NCI-H460 (cell line): ENCODE measurements at places on chromosomes 6 and 20. TPM values are rescaled to one million over a fixed set of nuclear protein-coding genes. Genes with fewer than 3 reads are reported as not detected.

GRCh38 chr20:57953638-57954037, 243.8 kb upstream of the PMEPA1 start:
- no peak for DNase-seq

TCF15 gene
- 0.32 TPM in 1 of 2 replicates, not detected in the other for total RNA-seq

GPSM3 gene
- total RNA-seq, result 0.92 and 1.4 TPM in 2 replicates

GRCh38 chr20:275791-276190, 14.8 kb downstream of the C20orf96 start:
- no peak for DNase-seq

PLN gene
- total RNA-seq, result not detected in 2 replicates

MCUR1 gene
- total RNA-seq, result 20.4 and 20.7 TPM in 2 replicates

SLC35F1 gene
- total RNA-seq, result 0.17 TPM in 1 of 2 replicates, not detected in the other

DNA sequence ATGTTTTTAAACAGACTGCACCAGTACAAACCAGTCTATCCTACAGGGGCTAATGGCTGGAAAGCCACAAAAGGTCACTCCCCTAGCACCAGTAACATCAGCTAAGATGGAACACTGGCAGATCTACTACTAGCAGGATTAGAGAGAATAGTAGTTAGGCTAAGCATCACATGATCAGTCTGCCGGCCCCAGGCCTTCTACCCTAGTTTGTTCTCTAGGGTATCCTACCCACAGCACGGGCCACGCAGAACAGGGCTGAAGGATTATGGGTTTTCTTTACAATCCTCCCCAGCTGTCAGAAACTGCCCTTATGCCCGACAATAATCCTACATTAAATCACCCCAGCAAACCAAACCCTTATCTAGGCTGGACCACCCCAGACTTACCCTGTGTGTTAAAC, 156.0 kb downstream of the LY86 start:
- no peak for DNase-seq

- DNase-seq, result no peak
These were observed 13.4 kb downstream of the PBOV1 start for GRCh38 chr6:138204792-138205384.

DNA sequence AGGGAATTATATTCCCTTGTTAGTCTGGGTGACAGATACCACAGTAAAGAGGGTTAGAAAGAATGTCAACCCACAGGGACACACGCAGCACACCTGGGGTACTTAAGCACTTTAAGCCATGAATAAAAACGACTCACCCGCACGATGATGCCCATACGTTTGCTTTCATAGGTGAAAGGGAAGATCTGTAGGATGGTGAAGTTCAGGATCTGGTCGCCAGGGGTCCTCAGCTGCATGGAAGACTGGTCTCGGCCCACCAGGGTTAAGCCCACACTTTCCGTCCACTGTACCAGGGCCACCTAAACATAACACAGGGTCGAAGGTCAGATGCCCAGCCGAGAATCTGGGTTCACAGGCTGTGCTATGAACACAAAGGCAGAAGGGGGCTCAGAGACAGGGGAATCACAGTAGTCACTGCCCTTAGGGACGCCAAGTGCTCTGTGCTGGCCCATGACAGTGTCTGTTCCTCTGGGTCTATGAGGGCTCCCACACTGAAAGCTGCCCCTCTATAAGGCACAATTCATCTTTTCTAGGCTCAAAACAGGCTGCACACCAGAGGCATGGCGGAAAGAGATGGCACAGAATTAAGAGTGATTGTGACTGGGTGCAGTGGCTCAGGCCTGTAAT, 96.8 kb upstream of the NFATC2 start:
- DNase-seq, result peak; percentile 63

DNA sequence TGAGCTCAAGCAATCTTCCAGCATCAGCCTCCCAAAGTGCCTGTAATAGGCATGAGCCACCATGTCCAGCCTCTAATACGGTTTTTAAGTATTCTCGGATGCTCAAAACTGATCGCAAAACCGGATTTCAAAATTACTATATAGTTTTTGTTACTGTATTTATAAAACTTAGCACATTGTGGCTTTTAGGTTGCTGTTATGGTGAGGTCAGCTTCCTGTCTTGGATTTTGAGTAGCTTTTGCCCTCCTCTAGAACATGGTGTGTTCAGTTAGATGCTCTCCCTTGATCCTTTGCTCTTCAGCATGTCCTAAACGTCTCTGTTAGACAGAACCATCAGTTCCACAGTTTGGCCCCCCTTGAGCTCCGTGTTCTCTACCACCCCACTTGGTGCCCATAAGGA, 96.2 kb downstream of the RPP40 start:
- DNase-seq, result no peak

SEMG1 gene
- not detected in 2 replicates for total RNA-seq

STX11 gene
- total RNA-seq, result 8.1 and 9.0 TPM in 2 replicates

DNA sequence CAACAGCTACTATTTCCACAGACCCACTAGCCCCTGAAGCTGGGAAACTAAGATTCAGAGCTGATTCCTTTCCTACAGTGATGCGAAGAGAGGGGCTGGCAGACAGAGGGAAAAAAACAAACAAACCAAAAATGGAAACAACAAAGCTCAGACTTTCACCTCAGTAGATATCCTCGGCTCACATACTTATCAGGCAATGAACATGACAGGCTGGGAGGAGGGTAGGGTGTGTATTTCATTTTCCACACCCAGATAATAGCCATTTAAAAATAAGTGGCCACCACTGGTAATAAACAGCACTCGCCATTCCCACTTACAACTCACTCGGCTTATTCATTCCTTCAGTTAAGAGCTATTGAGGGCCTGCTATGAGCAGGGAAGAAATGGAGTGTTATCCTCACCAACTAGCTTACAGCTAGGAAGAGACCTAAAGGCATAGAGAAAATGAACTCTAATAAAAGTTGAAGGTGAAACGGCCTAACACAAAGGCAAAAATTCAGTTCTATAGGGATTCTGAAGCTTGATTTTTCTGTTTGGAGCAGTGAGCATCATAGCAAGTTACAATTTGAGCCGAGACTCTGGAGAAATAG, 32.0 kb upstream of the SPTLC3 start:
- DNase-seq, result no peak

DNA sequence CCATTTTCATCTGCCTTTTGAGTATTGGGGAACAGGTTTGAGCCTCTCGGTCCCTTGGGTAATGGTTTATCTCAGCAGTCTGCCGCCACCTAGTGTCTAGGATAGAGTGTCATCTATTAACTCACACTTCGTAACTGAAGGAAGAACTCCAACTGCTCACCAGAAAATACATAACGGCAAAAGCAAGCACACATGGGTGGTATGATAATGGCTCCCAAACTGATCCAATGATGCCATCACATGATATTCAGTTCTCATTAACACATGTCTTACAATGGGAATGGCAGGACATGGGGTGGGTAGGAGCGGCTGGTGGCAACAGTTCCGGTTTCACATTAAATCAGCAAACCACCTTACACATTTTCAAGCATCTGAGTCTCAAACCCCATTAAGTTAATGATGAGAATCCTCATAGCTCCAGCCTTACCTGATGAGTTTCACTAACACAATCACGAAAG, 110.7 kb upstream of the PHACTR1 start:
- DNase-seq, result peak; percentile 59

DNA sequence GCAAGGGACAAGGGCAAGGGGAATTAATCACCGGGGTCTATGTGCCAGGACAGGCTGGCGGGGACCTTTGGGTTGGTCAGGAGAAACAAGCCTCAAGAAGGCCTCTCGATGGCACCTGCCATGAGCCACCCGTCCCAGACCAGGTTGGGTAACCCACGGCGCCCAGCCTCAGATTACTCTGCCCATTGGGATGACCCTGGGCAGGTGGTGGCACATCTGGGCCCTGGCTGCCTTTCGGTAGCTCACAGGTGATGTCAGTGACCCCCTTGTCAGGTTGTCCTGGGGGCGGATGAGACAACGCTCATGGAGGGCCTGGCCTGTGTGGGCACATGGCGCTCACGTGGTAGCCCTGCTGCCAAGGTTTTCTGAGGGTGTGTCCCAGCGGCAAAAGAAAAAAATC, 152.2 kb downstream of the SYCP2 start:
- no peak for DNase-seq

- peak; percentile 9 for DNase-seq
These were observed 37.4 kb upstream of the SLC9A8 start for GRCh38 chr20:49775229-49775693.

DNA sequence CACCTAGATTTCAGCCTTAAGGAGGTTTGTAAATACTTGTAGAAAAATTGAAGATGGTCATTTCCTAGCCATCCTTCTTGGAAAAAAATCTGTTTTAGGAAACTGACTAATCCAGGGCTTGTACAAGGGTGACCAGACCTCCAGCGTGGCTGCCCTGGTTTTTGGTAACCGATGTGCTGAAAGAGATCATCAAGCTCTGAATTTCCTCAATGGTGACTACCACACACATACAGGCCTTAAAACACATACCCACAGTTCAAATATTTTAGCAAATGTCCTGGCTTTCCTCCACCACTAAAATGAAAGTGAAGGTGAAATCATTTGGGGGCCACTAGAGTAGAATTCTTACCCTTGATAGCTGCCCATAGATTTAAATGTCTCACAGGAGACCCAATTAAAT, 215.3 kb upstream of the SUPT3H start:
- DNase-seq, result no peak

GRCh38 chr6:3751730-3752530, 417 bp upstream of the PXDC1 start:
- DNase-seq, result peak; percentile 38

ANKS1A gene
- total RNA-seq, result 5.9 and 6.0 TPM in 2 replicates

GRCh38 chr6:166618866-166619761, 7.9 kb downstream of the RPS6KA2 start:
- no peak for DNase-seq

DNA sequence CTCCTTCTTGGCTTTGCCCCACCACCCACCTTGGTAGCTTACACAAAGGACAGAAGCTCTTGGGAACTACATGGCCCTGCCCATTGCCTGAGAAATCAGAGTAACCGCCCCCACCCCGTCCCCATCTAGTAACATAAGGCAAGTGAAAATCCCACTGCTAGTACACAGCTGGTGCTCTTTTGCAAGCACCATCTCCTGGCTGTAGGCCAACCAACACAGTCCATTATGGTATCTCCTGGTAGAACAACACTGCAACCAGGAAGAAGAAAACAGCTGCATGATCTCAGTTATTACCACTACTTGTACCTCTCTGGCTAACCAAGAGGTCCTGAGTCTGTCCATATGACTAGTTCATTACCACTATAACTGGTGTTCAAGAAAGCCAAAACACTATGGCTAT, 841.1 kb upstream of the MANEA start:
- no peak for DNase-seq

GRCh38 chr20:40188319-40188718, 500.7 kb downstream of the MAFB start:
- no peak for DNase-seq
